ENCODE measurements at places on chromosomes 5 and 9. TPM values are rescaled to one million over a fixed set of nuclear protein-coding genes. Genes with fewer than 3 reads are reported as not detected.

CDH10 gene
- total RNA-seq, result not detected

FOXI1 gene
- not detected for total RNA-seq

NUTM2G gene
- not detected for total RNA-seq

SLC28A3 gene
- total RNA-seq, result 0.06 TPM

ELOVL7 gene
- total RNA-seq, result 0.57 TPM

CHD1 gene
- 49.1 TPM for total RNA-seq

GABRB2 gene
- not detected for total RNA-seq

CCL27 gene
- total RNA-seq, result 0.43 TPM

TRIP13 gene
- total RNA-seq, result 18.3 TPM

PCDHGB2 gene
- total RNA-seq, result 0.88 TPM

TAF11L10 gene
- not detected for total RNA-seq

SPATA31E1 gene
- not detected for total RNA-seq

GKAP1 gene
- 6.9 TPM for total RNA-seq

DAB2 gene
- total RNA-seq, result 2.9 TPM

SPATA6L gene
- 1.0 TPM for total RNA-seq

- H3K36me3 ChIP-seq, result no peaks in the 10 kb centered on the region
- DNase-seq, result no peak
- H3K27ac ChIP-seq, result no peak overlapping the region
- H3K4me1 ChIP-seq, result no peaks in the 10 kb centered on the region
Observed at GRCh38 chr9:109817146-109817845, 37.3 kb downstream of the PALM2AKAP2 start.

DNA sequence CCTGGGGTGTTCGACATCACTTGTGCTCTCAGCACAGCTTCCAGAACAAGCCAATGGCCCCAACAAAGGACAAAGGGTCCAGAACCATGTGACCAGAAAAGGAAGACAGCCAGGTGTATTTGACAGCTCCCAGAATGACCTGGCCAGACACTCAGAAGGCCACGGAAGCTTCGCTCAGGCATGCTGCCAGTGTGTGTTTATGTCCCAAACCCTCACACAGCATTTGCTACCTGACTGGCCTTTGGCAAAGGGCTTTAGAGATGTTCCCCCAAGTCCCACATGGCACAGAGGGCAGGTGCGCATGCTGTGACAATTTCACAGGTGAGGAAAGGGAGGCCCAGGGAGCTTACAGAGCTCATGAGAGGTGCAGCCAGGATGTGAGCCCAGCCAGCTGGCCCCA lies 39.5 kb downstream of the MED10 start:
- H3K27me3 ChIP-seq, result no peaks in the 10 kb centered on the region
- no peaks in the 10 kb centered on the region for H3K4me1 ChIP-seq
- no peak overlapping the region for H3K27ac ChIP-seq
- DNase-seq, result no peak
- H3K36me3 ChIP-seq, result no peaks in the 10 kb centered on the region
- no peak overlapping the region for H3K4me3 ChIP-seq

GRCh38 chr5:31854181-31855133 lies 215.5 kb downstream of the PDZD2 start:
- peaks cover 32% of the 10 kb centered on the region for H3K27me3 ChIP-seq
- peaks cover 2% of the 10 kb centered on the region for H3K36me3 ChIP-seq

DNA sequence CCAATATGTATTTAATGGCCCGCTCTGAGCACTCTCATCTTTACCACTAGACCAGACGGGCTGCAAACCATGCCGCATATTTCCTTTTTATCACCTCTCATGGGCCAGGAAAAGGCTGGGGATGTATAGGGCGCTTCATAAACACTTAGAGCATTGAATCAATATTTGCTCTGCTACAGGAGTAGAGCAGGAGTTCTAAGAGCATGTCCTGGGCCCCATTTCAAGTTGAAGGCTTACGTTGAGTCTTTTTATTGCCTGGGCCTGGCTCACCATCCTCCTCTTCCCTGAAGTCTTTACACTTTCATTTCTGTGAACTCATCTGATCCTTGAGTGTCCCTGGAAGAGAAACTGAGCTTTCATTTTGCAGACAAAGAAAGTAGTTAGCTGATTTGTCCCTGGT lies 112.4 kb downstream of the FSTL4 start:
- DNase-seq, result no peak
- no peaks in the 10 kb centered on the region for H3K4me1 ChIP-seq
- H3K27me3 ChIP-seq, result peaks cover 8% of the 10 kb centered on the region

DNA sequence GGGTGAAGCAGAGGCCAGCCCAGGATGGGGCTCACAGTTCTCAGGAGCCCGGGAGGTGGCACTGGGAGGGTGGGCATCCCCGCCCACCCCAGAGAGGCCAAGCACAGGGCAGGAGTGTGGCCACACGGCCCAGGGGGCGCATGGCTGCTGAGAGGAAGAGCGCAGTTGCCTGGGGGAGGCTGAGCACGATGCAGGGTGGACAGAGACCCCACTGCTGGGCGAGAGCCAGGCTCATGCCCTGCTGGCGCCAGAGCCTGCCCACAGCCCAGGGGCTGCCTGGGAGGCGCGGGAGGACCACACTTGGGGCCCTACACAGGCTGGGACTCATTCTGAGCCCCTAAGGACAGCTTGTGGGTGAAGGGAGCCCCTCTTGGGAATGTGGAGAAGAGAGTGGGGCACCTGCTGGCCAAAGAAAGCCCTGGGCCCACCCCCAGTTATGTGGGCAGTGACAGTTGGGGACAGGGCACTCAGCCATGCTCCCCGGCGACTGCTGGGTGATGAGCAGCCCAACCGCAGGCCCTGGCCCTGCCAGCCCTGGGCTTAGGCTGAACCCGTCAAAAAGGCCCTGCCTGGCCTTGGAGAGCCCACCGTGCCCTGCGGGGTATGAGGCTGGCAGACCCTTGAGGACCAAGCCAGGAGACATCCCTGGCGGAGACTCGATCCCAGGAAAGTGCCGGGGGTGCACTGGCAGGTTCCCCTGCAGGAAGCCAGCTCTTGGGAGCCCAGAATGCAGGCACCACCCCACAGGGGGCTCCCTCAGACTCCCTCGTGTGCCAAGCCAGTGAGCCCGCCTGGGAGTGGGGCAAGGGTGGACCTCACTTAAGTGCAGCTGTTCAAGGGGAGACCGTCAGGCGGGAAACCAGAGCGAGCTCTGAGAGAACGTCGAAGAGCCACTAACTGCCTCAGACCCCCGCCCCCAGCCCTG lies 21.6 kb upstream of the CAMSAP1 start:
- H3K27ac ChIP-seq, result no peak overlapping the region
- H3K4me3 ChIP-seq, result no peak overlapping the region
- peaks cover 6% of the 10 kb centered on the region for H3K4me1 ChIP-seq
- no peaks in the 10 kb centered on the region for H3K27me3 ChIP-seq

GRCh38 chr5:123795688-123796087 lies 283.7 kb downstream of the CSNK1G3 start:
- H3K4me1 ChIP-seq, result no peaks in the 10 kb centered on the region
- no peak overlapping the region for H3K4me3 ChIP-seq
- no peaks in the 10 kb centered on the region for H3K36me3 ChIP-seq
- DNase-seq, result no peak

- no peak overlapping the region for H3K27ac ChIP-seq
- H3K4me3 ChIP-seq, result no peak overlapping the region
- no peak for DNase-seq
- no peaks in the 10 kb centered on the region for H3K27me3 ChIP-seq
- peaks cover 24% of the 10 kb centered on the region for H3K36me3 ChIP-seq
Observed at GRCh38 chr9:4799033-4799430, 6.3 kb downstream of the RCL1 start.

DNA sequence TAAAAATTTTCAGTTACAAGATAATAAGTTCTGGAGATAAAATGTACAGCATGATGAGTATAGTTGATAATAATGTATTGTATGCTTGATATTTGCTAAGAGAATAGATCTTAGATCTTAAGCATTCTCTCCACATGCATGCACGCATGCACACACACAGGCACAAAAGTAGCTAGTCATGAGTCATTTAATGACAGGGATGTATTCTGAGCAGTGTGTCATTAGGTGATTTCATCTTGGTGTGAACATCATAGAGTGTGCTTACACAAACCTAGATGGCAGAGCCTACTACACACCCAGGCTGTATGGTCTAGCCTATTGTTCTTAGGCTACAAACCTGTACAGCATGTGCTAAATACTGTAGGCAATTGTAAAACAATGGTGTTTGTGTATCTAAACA lies 124.2 kb downstream of the PTTG1 start:
- H3K4me3 ChIP-seq, result no peak overlapping the region
- H3K36me3 ChIP-seq, result no peaks in the 10 kb centered on the region
- DNase-seq, result no peak
- H3K27ac ChIP-seq, result no peak overlapping the region

DNA sequence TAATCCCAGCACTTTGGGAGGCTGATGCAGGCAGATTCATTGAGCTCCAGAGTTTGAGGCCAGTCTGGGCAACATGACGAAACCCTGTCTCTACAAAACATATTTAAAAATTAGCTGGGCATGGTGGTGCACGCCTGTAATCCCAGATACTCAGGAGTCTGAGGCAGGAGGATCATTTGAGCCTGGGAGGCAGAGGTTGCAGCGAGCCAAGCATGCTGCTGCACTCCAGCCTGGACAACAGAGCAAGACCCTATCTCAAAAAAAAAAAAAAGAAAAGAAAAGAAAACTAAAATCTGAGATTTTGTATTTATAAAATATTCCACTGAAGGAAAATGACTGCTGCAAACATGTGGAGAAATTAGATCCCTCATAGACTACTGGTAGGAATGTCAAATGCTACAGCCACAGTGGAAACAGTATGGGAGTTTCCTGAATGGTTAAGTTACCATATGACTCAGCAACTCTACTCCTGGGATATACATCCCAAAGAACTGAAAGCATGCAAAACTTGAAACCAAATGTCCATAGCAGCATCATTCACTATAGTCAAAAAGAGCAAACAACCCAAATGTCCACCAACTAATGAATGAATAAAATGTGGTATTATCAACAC lies 106.1 kb downstream of the UBAP2 start:
- no peaks in the 10 kb centered on the region for H3K4me1 ChIP-seq
- H3K36me3 ChIP-seq, result peaks cover 24% of the 10 kb centered on the region
- H3K27ac ChIP-seq, result no peak overlapping the region
- no peak overlapping the region for H3K4me3 ChIP-seq
- no peak for DNase-seq
- H3K27me3 ChIP-seq, result no peaks in the 10 kb centered on the region

GRCh38 chr9:98870782-98871557 lies 63.5 kb downstream of the GALNT12 start:
- peaks cover 12% of the 10 kb centered on the region for H3K4me1 ChIP-seq
- H3K36me3 ChIP-seq, result no peaks in the 10 kb centered on the region

GRCh38 chr9:134348404-134349155 lies 22.3 kb downstream of the RXRA start:
- no peak overlapping the region for H3K27ac ChIP-seq
- H3K27me3 ChIP-seq, result peaks cover 3% of the 10 kb centered on the region
- no peak overlapping the region for H3K4me3 ChIP-seq

DNA sequence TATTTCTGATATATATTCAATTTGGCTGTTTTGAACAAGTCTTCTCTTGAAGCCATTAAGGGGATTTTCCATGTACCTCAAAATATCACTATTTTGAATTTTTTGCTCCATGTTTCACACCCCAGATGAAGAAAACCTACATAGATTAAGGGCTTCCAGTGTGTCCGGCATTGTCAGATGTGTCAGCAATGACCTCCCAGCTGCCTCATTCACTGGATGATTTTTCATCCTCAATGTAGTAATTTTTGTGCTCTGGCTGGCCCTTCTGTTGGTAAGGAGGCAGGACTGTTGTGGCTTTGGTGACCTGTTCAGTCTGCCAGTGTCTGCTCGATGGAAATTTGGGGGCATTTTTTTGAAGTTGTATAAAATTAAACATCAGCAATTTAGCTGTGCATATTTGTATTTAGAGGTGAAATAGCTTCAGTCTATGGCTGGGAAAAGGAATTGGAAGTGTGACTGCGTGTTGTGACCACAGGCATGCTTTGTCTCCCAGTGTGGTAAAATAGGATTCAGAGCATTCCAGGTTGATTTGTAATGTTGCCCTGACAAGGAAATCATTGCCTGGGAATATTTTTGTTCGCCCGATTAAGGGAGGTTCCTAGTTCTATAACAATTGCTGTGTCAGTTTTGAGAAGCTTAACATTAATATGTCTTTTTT lies 312.4 kb downstream of the ARHGEF28 start:
- no peak for DNase-seq
- no peak overlapping the region for H3K27ac ChIP-seq
- H3K4me1 ChIP-seq, result no peaks in the 10 kb centered on the region
- no peak overlapping the region for H3K4me3 ChIP-seq

GRCh38 chr9:93173365-93174051 lies 10.4 kb upstream of the WNK2 start:
- DNase-seq, result no peak
- H3K4me1 ChIP-seq, result no peaks in the 10 kb centered on the region
- H3K36me3 ChIP-seq, result no peaks in the 10 kb centered on the region
- H3K27me3 ChIP-seq, result peaks cover 16% of the 10 kb centered on the region
- H3K27ac ChIP-seq, result peak overlapping the region; percentile 41

GRCh38 chr9:105842023-105842644 lies 147.8 kb downstream of the TMEM38B start:
- no peak overlapping the region for H3K27ac ChIP-seq
- no peaks in the 10 kb centered on the region for H3K36me3 ChIP-seq
- no peak overlapping the region for H3K4me3 ChIP-seq
- H3K4me1 ChIP-seq, result no peaks in the 10 kb centered on the region

DNA sequence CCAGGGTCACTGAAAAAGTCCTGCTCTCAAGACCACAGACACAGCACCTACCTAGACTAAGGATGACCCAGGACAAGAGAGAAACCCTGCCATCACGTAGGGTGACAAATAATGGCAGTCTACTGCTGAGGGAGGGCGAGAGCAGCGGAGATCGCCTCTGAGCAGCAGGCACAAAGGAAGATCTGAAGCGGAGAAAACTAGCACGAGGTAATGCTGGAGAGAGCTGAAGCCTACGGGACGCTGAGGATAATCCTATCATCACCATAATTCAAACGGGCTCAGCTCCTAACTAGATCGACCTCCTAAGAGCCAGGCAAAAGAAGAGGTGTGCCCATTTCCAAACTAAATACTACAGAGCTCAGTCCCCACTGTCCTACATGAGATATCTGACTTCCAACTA lies 41.3 kb downstream of the FBXO10 start:
- H3K27me3 ChIP-seq, result no peaks in the 10 kb centered on the region
- no peak for DNase-seq
- H3K36me3 ChIP-seq, result no peaks in the 10 kb centered on the region
- peaks cover 2% of the 10 kb centered on the region for H3K4me1 ChIP-seq
- no peak overlapping the region for H3K4me3 ChIP-seq
- no peak overlapping the region for H3K27ac ChIP-seq

DNA sequence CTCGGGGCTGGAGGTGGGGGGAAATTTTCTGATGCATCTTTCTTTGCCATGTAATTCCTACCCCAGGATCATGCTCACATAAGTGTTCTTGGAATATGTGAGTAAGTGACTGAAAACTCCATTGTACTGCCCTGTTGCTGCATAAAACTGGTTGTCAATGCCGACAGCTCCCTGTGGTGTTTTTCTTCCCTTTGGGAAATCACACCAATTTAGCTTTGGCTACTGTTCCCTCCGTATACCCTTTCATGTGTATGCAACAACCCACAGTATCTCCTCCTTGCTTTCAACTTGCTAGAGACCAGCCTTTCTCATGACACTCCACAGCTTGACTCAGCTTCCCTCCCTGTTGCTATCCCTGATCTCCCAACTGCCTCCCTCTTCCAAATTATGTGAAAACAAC lies 240.6 kb downstream of the TRIM32 start:
- H3K27ac ChIP-seq, result no peak overlapping the region
- H3K36me3 ChIP-seq, result no peaks in the 10 kb centered on the region
- no peak for DNase-seq
- no peaks in the 10 kb centered on the region for H3K4me1 ChIP-seq
- no peak overlapping the region for H3K4me3 ChIP-seq

All from activated naive CD8-positive, alpha-beta T cell treated with anti-CD3 and anti-CD28 coated beads, Interleukin-2, amount 10 ng/mL, durations not matched to agents 7 days and 5 days (primary cell).